ENCODE measurements at places on chromosomes 4 and X. TPM values are rescaled to one million over a fixed set of nuclear protein-coding genes. Genes with fewer than 3 reads are reported as not detected.
A peak's percentile ranks its signal among the peaks of the same experiment; 100 is the strongest.

MFSD8 gene
- total RNA-seq: 22.5 TPM

AKAP4 gene
- not detected for total RNA-seq

CMC4 gene
- 4.3 TPM for total RNA-seq

BMPR1B gene
- total RNA-seq: not detected

DNA sequence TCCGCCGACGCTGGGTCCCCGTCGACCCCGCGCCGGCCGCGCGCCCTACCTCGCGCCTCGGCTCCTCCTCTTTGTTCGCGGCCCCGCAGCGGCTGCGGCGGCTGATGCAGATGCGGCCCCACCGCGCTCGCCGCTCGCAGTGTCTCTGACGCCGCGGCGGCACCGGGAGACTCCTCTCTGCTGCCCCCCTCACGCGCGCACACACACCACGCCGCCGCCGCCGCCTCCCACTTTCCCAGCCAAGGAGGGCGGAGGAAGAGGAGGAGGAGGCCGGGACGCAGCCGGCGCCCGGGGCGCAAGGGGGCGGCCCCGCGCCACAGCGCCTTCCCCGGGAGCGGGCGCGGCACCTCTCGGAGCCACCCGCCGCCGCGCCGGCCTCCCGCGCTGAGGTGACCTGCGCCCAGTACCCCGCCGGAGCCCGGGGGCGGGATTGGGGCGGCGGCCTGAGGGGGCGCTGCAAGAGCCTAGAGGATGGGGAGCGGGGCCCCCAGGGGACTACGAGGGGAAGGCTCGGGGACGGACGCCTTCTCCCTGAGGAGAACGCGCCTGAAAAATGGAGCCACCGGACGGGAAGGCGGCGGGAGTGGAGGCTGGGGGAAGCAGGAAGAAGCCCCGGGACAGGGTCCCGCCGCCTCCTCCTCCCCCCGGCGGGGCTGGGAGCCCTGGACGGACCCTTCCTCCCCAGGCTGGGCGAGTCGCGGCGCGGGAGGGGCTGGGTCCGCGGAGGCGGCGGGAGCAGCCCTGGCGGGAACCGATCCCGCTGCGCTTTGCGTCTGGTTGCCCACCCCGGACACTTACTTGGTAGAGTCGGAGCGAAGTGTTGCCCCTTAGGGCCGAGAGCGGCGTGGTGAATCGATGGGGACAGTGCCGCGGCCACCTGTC, at the start of gene SH3RF1:
SH3RF1 (minus strand) TSS at position 147 of the 882 bp plus-strand sequence. CDS start 1,744 bp downstream, outside the sequence.
- peak within 1 kb of the TSS; percentile 78 for H3K4me3 ChIP-seq
- H3K36me3 ChIP-seq: peaks cover 2% of the 10 kb centered on the region
- no peak within 1 kb of the TSS for H3K27ac ChIP-seq
- DNase-seq: no peak
- peaks cover 3% of the 10 kb centered on the region for H3K4me1 ChIP-seq

GRCh38 chrX:122134291-122134690, 1049.8 kb upstream of the GRIA3 start:
- H3K27me3 ChIP-seq: no peaks in the 10 kb centered on the region

- peaks cover 9% of the 10 kb centered on the region for H3K27me3 ChIP-seq
- H3K4me1 ChIP-seq: no peaks in the 10 kb centered on the region
- H3K27ac ChIP-seq: no peak overlapping the region
Measured at GRCh38 chr4:37524267-37524666, 161.9 kb downstream of the RELL1 start.

GRCh38 chr4:150119492-150119891, 41.2 kb downstream of the DCLK2 start:
- H3K27me3 ChIP-seq: peaks cover 4% of the 10 kb centered on the region
- DNase-seq: no peak
- no peaks in the 10 kb centered on the region for H3K36me3 ChIP-seq
- H3K4me1 ChIP-seq: no peaks in the 10 kb centered on the region
- no peak overlapping the region for H3K27ac ChIP-seq

GRCh38 chr4:1291996-1292702, 2.5 kb downstream of the MAEA start:
- H3K36me3 ChIP-seq: peaks cover 3% of the 10 kb centered on the region
- no peaks in the 10 kb centered on the region for H3K27me3 ChIP-seq
- DNase-seq: no peak
- H3K4me3 ChIP-seq: peak overlapping the region; percentile 94
- H3K27ac ChIP-seq: peak overlapping the region; percentile 96
- peaks cover 35% of the 10 kb centered on the region for H3K4me1 ChIP-seq

GRCh38 chr4:94570558-94570957, 118.8 kb downstream of the PDLIM5 start:
- H3K27me3 ChIP-seq: no peaks in the 10 kb centered on the region
- no peak for DNase-seq
- no peaks in the 10 kb centered on the region for H3K36me3 ChIP-seq
- H3K4me3 ChIP-seq: no peak overlapping the region

DNA sequence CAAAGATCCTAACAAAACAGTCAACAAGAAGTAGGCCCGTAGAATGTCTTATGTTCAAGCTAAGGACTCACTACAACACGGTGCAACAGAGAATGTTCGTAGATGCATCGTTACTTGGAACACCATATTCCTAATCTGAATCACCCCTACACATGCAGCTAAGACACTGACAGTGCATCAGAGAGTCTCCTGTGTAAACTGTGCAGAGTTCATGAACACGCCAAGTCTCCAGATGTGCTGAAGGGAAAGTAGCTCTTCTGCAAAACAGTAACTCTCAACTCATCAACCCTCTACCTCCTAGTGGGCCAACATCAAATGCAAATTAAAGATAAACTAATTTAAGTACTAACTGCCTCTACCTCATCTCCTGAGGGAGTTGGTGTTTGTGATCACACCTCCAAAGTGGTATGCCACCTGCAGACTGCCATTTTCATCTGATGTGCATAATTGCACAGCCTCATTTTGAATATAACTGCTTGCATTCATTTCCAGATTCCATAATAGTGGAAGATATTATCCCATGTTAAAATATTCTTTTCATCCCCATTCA, 73.5 kb downstream of the MOSPD2 start:
- H3K36me3 ChIP-seq: no peaks in the 10 kb centered on the region
- no peak overlapping the region for H3K27ac ChIP-seq
- no peaks in the 10 kb centered on the region for H3K4me1 ChIP-seq
- no peak overlapping the region for H3K4me3 ChIP-seq
- H3K27me3 ChIP-seq: no peaks in the 10 kb centered on the region

DNA sequence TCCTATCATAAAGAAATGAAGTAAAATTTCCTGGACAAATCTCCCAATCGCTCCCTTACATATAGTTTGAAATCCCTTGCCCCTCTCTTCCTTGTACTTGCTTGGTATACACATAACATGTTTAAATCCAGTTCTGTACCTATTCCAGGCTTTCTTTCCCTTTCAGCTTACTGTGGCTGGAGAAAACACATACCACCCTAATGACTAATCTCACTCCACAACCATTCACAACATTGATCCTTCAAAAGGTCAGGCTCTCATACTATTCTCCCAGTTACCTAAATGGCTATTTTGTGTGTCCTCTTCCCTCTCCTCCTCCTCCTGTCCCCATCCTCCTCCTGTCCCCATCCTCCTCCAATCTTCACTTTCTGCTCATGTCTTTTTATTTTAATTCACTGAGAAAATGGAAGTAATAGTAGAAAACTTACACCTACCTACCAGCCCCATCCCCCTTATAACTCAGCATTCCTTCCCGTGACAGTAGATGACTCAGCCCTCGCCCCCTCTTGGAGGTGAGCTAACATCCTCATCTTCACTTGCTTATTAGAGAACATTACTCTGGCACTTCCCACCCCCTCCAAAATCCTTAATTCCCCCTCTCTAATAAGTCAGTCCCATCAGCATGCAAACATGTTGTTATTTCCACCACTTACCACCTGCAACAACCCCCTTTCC, 77.5 kb downstream of the IL15 start:
- H3K36me3 ChIP-seq: peaks cover 8% of the 10 kb centered on the region
- no peak overlapping the region for H3K4me3 ChIP-seq
- no peak overlapping the region for H3K27ac ChIP-seq
- H3K4me1 ChIP-seq: no peaks in the 10 kb centered on the region
- no peak for DNase-seq
- no peaks in the 10 kb centered on the region for H3K27me3 ChIP-seq

- H3K36me3 ChIP-seq: no peaks in the 10 kb centered on the region
- no peaks in the 10 kb centered on the region for H3K4me1 ChIP-seq
- H3K27ac ChIP-seq: no peak overlapping the region
- DNase-seq: no peak
Measured at GRCh38 chrX:143988356-143988755, 104.5 kb downstream of the UBE2NL start.

DNA sequence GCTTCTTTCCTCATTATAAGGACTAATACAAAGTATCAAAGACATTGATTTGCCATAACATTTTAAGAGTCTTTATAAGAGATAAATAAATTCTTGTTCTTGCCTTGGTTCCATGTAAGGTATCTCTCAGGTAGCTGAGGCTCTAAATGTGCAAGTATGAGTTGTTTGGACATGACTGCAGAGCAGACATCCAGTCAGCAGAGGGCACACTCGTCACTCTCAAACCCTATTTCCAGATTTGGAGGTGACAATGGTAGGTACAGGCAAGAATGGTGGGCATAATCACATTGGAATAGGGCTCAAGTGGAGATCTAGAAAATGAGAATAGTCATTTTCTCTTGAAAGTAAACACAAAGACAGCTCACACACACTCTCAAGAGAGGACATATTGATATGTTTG, 133.3 kb upstream of the ZIC3 start:
- no peaks in the 10 kb centered on the region for H3K36me3 ChIP-seq
- peaks cover 3% of the 10 kb centered on the region for H3K4me1 ChIP-seq
- no peak overlapping the region for H3K4me3 ChIP-seq
- no peak for DNase-seq
- no peak overlapping the region for H3K27ac ChIP-seq

GRCh38 chrX:13770013-13770535, 35.5 kb downstream of the OFD1 start:
- H3K36me3 ChIP-seq: peaks cover 2% of the 10 kb centered on the region
- peak overlapping the region; percentile 56 for H3K27ac ChIP-seq
- H3K27me3 ChIP-seq: no peaks in the 10 kb centered on the region
- no peak overlapping the region for H3K4me3 ChIP-seq
- H3K4me1 ChIP-seq: peaks cover 14% of the 10 kb centered on the region
- DNase-seq: no peak

- peaks cover 6% of the 10 kb centered on the region for H3K36me3 ChIP-seq
- H3K27ac ChIP-seq: no peak overlapping the region
- H3K4me1 ChIP-seq: peaks cover 18% of the 10 kb centered on the region
- DNase-seq: no peak
- H3K4me3 ChIP-seq: no peak overlapping the region
- H3K27me3 ChIP-seq: no peaks in the 10 kb centered on the region
Measured at GRCh38 chr4:159267869-159268285, 165.0 kb downstream of the RAPGEF2 start.

DNA sequence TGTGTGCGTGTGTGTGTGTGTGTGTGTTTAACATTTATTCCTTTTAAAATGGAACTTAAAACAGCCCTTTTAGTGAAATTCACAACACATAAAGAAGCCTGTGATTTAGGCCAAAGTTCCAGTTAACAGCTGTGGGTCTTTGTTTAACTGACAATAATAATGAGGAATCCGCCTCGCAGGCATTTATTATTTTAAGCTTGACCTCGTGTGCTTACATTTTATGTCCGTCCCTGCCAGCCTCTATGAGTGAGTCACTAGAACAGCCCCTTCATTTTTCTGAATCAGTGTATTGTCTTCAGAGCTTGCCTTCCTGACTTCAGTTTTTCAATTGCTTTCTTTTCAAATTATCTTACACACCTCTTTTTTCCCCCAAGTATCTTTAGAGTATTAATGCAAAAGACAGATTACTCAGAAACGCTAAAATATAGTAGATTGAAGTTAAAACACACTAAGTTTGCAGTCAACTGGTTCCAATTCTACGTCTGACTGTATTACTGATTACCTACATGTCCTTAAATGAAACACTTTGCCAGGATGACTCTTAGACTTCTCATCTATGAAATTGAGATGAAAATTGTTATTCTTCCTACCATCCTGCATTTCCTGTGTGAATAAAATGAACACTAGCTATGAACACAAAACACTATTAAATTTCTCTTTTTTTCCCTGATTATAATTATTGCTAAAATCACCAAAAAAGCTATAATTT, 319.6 kb upstream of the HS3ST1 start:
- H3K27ac ChIP-seq: no peak overlapping the region
- no peaks in the 10 kb centered on the region for H3K4me1 ChIP-seq
- no peak overlapping the region for H3K4me3 ChIP-seq
- peaks cover 2% of the 10 kb centered on the region for H3K36me3 ChIP-seq
